Esophagus muscularis mucosa (tissue), 4 donors: ENCODE measurements at places on chromosomes 1 and 21.

DNA sequence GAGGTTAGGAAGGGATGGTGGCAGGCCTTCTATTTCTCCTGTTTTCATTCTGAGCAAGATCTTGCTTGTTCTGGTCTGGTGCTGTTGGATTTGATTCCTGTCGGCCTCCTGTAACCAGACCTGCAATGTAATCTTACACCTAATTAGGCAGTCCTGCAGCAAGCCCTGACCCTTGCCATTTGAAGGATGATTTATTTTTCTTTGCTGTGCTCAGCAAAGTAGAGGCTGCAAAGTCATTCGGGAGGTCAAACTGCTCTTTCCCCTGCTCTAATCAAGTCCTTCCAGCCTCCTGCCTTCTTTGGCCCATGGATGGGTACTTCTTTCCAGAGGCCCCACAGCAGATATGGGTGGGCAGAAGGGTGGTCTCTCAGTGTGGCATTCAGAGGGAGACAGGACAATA lies 417.7 kb upstream of the USP24 start:
- DNase-seq, result peak; percentile 89

GRCh38 chr21:31008355-31008754 lies 29.9 kb downstream of the KRTAP19-8 start:
- no peak for DNase-seq

DNA sequence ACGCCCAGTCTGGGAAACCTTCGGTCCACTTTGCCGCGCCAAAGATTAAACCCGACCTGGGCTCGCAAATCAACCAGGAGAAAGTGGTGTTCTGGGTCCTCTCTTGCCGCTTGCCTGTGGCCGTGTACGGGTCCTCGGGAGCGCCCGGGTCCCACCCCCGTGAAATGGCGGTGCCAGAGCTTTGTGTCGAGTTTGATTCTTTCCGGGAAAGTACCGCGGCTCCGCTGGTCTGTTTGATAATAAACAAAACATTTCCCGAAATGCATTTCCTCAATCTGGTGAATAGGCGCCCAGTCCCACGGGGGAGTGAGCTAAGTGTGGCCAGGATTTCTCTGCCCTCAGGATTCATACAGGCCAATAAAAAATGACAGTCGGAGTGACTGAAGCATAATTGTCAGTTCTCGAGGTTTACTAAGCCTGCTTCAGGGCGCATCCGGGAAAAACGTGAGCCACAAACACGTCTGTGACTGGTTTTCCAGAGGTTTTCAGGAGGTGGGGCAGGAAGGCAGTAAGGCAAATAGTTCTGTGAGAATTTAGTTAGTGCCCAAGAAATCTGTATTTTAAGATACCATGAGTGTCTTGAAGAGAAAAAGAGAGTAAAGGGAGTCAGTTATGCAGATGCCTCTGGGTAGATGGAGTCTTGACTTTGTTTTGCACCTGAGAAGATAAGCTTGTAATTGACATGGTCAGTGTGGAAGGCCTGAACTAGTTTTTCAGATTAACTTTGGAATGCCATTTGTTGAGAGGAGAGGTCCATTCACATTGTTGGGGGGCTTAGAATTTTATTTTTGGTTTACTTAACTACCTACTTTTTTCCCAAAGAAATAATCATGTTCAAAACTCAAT lies 675 bp downstream of the IFNAR1 start:
- DNase-seq, result peak; percentile 94

DNA sequence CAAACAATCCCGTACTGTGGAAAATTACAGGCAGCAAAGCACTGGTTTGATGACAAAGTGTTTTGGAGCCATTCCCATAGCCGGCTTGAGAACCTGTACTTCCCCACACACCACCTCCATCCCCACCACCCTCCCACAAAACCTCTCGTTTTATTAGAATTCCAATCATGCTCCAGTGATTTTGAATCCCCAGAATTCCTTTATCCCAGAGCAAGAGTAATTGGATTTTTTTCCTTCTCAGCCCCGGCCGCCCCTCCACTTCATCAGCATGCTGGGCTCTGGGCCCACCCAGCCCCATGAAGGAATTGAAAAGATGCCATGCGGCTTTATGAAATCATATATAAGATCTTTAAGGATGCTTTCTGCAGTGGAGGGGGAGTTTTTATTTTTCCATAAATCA lies 136.6 kb downstream of the OMA1 start:
- no peak for DNase-seq

DNA sequence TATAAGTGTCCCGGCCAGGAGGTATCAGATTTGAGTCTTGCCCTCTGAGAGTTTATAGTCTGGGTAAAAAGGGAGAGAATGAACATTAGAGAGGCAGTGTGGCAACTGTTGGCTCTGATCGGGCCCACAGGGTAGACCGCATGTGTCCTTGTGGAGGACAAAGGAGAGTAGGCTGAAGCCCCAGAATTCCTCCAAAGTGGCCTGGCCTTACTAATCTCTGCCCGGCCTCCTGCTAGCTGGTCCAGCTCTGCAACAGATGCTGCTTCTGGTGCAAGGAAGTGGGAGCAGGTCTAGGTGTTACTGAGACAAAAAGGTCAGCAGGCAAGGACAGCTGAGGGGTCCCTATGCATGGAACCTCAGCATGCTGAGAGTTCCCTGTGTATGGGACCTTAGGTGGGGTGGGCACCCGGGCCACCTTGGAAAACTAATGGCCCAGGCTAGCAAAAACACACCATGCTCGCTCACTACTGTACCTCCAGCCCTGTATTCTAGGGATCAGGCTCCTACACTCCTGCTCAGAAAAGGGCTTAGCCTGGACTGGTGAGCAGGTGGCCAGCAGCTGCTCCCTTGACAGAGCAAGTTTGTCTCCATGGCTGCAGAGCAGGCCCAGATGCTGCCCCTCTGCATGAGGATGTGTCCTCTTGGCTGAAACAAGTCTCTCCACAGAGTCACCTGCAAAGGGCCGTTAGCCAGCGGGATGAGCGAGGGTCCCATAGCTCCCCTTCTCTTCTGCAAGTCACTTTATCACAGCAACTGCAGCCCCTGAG lies 30.3 kb upstream of the RGS16 start:
- no peak for DNase-seq

GRCh38 chr1:65505547-65506300 lies 85.3 kb downstream of the LEPR start:
- DNase-seq, result no peak

- DNase-seq, result no peak
These were observed 51.6 kb upstream of the HAO2 start for GRCh38 chr1:119316870-119317416.

DNA sequence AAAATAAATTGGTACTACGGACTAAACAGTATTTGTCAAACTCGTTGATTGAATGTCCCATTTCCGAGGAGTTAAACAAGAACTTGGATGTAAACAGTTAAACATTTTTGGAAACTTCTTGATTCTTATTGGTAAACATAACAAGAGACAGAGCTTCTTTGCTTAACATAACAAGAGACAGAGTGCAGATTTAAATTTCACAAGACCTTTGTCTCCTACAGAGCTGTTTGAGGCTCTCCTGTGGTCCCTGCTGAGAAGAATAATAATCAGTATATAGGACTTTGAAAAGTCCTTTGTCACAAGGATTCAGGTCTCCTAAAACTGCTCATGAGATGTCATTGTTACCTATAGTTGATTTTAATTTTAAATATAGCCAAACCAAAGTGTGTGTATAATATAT lies 170.6 kb upstream of the C21orf91 start:
- no peak for DNase-seq

GRCh38 chr1:102970496-102971078 lies 137.7 kb downstream of the COL11A1 start:
- no peak for DNase-seq

DNA sequence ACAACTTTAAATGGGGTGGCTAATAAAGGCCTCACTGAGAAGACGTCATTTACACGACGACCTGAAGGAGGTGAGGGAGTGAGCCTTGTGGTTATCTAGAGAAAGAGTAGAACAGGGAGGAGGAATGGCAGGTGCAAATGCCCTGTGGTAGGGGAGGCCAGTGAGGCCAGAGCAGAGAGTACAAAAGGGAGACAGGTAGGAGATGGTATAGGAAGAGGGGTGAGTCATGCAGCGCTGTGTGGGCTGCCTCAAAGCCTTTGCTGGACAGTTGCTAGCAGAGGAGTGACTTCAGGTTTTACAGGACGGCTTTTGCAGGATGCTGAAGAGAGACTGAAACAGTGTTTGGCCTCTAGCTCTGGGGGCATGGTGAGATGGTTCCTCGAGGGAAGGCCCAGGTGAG lies 116.0 kb downstream of the IER5 start:
- DNase-seq, result no peak

- peak; percentile 57 for DNase-seq
These were observed 467.8 kb downstream of the CAMTA1 start for GRCh38 chr1:7253118-7253480.

GRCh38 chr1:95951371-95952102 lies 717.5 kb downstream of the RWDD3 start:
- DNase-seq, result no peak

GRCh38 chr1:81708250-81708649 lies 92.5 kb upstream of the ADGRL2 start:
- no peak for DNase-seq

DNA sequence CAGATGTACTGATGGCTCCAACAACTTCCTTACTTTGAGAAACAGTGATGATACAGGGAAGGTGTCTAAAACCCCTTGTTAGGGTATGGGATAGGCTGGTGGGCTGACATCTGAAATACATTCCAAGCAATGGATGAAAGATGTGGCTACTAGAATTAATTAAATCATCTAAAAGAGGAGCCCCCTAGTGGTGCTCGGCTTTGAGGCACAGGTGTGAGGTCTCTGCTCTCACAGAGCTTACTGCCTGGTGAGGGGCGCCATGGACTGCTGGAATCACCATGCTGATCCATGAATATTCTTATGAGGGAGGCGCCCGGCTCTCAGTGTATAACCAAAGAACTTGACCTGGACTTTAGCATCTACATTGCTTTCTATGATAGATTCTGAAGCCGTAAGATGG lies 48.5 kb downstream of the GNG4 start:
- DNase-seq, result no peak

DNA sequence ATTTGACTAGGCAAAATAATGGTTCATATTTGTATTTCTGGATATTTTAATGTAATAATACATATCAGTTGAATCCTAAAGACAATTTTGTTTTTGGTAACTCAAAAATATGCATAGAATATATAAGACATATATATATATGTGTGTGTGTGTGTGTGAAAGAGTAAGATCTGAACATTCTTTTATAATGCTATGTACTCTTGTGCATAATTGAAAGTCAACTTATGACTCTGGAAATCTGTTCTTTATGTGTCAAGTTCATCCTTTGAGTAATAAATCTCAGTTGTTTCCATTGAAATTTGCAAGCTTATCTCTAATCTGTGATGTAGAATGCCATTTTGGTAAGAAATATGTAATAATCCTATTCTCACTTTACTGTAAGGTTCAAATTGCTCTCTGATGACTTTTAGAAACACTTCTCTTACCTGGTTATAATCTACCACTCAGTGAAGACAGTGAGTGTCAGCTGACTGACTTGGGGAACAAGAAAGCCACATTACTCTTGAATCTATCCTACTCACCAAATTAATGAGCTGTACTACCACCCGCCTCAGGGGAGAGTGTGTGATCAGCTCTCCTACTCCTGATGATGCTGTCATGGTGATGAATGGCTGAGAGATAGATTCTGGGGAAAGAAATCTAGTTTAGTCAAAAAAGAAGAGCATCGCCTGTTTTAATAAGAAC lies 15.0 kb upstream of the NEK7 start:
- DNase-seq, result no peak

DNA sequence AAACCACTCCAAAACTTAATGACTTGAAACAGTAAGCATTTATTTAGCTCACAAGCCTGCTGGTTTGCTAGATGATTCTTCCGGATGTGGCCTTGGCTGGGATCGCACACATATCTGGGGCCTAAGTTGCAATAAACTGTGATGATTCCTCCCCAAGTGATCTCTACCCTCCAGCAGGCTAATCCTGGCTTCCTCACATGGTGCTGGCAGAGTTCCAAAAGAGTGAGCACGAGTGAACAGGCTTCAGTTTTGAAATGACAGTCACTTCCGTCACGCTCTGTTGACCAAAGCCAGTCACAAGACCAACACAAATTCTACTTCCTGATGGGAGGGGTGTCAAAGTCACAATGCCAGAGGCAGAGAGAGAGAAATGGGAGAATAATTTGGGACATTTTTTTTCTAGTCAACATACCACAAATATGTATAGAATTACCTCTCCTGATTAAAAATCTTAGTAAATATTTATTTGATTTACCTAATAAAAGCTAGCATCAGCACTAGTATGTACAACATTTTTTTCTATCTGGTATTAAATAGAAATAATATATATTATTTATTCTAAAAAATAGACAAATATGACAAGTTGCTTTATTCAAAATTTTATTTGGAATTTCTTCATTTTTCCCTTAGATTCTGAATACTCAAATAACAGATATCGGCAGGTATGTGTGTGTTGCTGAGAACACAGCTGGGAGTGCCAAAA lies 292.7 kb downstream of the TPR start:
- peak; percentile 93 for DNase-seq

GRCh38 chr1:107514841-107515240 lies 374.0 kb downstream of the NTNG1 start:
- DNase-seq, result no peak

DNA sequence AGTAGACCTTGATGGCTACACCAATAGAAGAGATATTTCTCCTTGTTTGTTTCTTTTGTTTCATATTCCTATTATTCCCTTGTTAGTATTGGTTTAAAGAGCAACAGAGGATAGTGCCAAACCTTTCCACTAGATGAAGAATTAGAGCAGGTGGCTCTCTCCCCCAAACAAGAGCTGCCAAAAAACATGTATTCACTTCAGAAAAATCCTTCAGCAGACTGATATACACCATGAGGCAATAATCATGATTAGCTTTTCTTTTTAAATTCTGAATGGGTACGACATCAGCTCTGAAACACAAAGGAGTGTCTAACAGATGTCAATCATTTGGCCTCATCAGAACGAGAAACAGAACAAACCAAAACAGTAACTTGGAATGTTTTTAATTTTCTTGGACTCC lies 67.3 kb upstream of the MAP10 start:
- no peak for DNase-seq

DNA sequence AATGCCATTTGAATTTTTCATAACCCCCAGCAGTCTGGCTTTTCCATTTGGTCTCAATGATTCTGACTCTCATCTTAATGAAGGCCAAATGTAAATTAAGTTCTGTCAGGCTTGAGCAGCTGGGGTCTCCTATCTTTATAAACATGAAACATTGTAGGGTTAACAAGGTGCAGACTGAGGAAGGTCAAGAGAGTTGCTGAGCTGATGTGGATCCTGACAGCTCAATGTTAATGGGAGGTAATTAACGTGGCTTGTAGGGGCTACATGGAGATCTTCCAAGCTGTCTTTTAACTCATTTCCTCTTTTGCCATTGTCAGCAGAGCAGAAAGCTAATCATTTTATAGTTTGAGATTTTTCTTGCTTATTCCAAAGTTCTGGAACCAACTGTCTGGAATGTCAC lies 55.2 kb downstream of the FGGY start:
- DNase-seq, result no peak
